ENCODE measurements at places on chromosomes 1 and 21. TPM values are rescaled to one million over a fixed set of nuclear protein-coding genes. Genes with fewer than 3 reads are reported as not detected.

DNA sequence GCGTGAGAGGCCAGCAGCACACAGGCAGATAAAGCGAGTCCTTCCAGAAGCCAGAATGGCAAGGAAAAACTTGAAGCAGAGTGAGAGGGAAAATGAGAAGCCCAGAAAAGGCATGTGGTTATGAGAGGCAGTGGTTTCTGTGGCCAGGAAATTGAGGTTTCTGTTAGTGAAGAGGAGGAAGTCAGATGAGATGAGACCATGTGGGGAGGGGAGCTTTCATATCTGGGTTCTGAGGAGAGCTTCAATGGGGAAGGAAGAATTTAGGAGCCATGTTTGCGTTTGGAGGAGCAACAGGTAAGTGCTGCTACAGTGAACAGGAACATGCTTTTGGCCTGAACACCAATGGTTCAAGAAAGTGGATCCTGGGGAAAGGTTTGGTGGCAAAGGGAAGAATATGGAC lies 6.1 kb upstream of the CD1A start:
- no peaks in the 10 kb centered on the region for H3K4me1 ChIP-seq
- no peaks in the 10 kb centered on the region for H3K36me3 ChIP-seq
- no peak for DNase-seq
- H3K27ac ChIP-seq, result no peak overlapping the region
- no peak overlapping the region for H3K4me3 ChIP-seq
- H3K27me3 ChIP-seq, result no peaks in the 10 kb centered on the region

GRCh38 chr1:210598135-210598652 lies 269.5 kb downstream of the HHAT start:
- H3K4me3 ChIP-seq, result no peak overlapping the region
- H3K27me3 ChIP-seq, result no peaks in the 10 kb centered on the region
- H3K4me1 ChIP-seq, result no peaks in the 10 kb centered on the region
- H3K27ac ChIP-seq, result peak overlapping the region; percentile 47

GRCh38 chr1:46638921-46639320 lies 22.3 kb upstream of the MOB3C start:
- peaks cover 49% of the 10 kb centered on the region for H3K36me3 ChIP-seq
- H3K27me3 ChIP-seq, result no peaks in the 10 kb centered on the region
- H3K4me1 ChIP-seq, result peaks cover 4% of the 10 kb centered on the region
- no peak for DNase-seq
- H3K27ac ChIP-seq, result no peak overlapping the region

SH3GLB1 gene
- total RNA-seq, result 50.3 TPM

RIMKLA gene
- total RNA-seq, result 11.6 TPM

GRCh38 chr1:243346468-243346867 lies 90.6 kb downstream of the SDCCAG8 start:
- H3K27me3 ChIP-seq, result no peaks in the 10 kb centered on the region
- peaks cover 6% of the 10 kb centered on the region for H3K4me1 ChIP-seq
- DNase-seq, result no peak
- no peak overlapping the region for H3K4me3 ChIP-seq

CD5L gene
- 1.8 TPM for total RNA-seq

GSTM1 gene
- 2.6 TPM for total RNA-seq

GRCh38 chr1:200890818-200891773 lies 3.6 kb upstream of the INAVA start:
- H3K36me3 ChIP-seq, result no peaks in the 10 kb centered on the region
- H3K4me1 ChIP-seq, result peaks cover 36% of the 10 kb centered on the region
- peak overlapping the region; percentile 60 for H3K27ac ChIP-seq
- DNase-seq, result peak; percentile 86
- H3K4me3 ChIP-seq, result peak overlapping the region; percentile 56

GRCh38 chr1:161020509-161021164 lies at the start of gene F11R:
TSS of gene F11R (minus strand) at chr1:161021152. CDS start at chr1:161021073, 79 bp downstream.
- no peaks in the 10 kb centered on the region for H3K36me3 ChIP-seq
- peak; percentile 60 for DNase-seq
- peak within 1 kb of the TSS; percentile 69 for H3K4me3 ChIP-seq
- H3K27ac ChIP-seq, result peak within 1 kb of the TSS; percentile 93
- peaks cover 7% of the 10 kb centered on the region for H3K27me3 ChIP-seq
- peaks cover 49% of the 10 kb centered on the region for H3K4me1 ChIP-seq

DMBX1 gene
- total RNA-seq, result not detected
